ENCODE measurements at places on chromosomes 1 and 21. TPM values are rescaled to one million over a fixed set of nuclear protein-coding genes. Genes with fewer than 3 reads are reported as not detected.

NEXN gene
- total RNA-seq, result 18.0 TPM

NR0B2 gene
- total RNA-seq, result not detected

RIMS3 gene
- 1.6 TPM for total RNA-seq

DNA sequence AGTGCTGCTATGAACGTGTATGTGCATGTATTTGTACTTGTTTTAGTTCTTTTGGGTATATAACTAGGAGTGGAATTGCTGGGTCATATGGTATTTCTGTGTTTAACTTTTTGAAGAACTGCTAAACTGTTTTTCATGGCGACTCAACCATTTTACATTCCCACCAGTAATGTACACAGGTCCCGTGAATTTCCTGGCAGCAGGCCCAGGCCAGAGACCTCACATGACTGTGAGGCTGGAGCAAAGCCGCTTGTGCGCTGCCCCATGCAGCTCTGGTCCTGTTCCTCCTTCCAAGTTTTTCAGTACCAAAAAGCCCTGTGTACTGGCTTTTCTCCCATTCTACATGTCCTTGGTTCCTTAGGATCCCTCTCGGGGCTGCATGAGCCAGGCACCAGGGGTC is 29.6 kb downstream of the ACOT11 start:
- no peak for DNase-seq

- no peak for DNase-seq
Measured at GRCh38 chr1:183194527-183195141, 8.6 kb downstream of the LAMC2 start.

GRCh38 chr1:53615101-53615500 is 123.9 kb downstream of the GLIS1 start:
- DNase-seq, result no peak

- DNase-seq, result peak; percentile 18
Measured at GRCh38 chr1:109806733-109807400, 43.1 kb upstream of the EPS8L3 start.

- DNase-seq, result no peak
Measured at GRCh38 chr1:5842679-5843078, 149.5 kb downstream of the NPHP4 start.

- no peak for DNase-seq
Measured at GRCh38 chr21:39730418-39731157, 14.4 kb upstream of the IGSF5 start.

GRCh38 chr1:157937744-157938143 is 55.7 kb upstream of the KIRREL1 start:
- DNase-seq, result no peak

DNA sequence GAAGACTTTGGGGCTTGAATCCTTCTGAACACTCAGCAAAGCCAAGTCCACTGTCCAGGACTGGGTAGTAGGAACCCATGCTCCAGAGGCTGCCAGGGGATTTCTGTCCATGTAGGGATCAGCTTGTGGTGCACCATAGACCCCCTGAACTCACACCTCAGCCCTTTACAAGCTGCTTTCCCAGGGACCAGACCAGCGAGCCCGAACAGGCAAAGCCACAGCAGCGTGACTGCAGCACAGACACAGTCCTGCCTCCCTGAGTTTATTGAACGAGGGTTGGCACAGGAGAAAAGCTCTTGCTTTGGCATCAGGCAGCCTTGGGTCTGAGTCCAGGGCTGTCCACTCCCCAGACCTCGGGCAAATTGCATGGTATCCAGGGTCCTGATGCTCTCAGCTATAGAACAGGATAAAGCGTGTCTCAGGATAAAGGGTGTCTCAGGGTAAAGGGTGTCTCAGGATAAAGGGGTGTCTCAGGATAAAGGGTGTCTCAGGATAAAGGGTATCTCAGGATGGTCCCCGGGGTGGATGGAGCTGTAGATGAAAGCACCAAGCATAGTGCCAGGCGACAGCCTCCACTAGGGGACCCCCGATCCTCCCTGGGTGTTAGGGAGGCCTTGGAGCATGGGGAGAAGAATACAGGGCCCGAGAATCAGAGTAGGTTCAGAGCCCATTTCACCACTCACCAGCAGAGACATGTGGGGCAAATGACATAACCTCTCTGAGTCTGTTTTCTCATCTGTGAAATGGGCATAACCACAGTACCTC is 648.8 kb downstream of the NPHP4 start:
- no peak for DNase-seq

- DNase-seq, result no peak
Measured at GRCh38 chr1:100746542-100746932, 27.0 kb downstream of the VCAM1 start.

- no peak for DNase-seq
Measured at GRCh38 chr1:155173478-155174323, at the start of gene TRIM46. TSS of gene TRIM46 (plus strand) at chr1:155173849. CDS start at chr1:155173967, 118 bp downstream.

GRCh38 chr1:4053774-4054173 is 153.7 kb upstream of the C1orf174 start:
- DNase-seq, result no peak

DNA sequence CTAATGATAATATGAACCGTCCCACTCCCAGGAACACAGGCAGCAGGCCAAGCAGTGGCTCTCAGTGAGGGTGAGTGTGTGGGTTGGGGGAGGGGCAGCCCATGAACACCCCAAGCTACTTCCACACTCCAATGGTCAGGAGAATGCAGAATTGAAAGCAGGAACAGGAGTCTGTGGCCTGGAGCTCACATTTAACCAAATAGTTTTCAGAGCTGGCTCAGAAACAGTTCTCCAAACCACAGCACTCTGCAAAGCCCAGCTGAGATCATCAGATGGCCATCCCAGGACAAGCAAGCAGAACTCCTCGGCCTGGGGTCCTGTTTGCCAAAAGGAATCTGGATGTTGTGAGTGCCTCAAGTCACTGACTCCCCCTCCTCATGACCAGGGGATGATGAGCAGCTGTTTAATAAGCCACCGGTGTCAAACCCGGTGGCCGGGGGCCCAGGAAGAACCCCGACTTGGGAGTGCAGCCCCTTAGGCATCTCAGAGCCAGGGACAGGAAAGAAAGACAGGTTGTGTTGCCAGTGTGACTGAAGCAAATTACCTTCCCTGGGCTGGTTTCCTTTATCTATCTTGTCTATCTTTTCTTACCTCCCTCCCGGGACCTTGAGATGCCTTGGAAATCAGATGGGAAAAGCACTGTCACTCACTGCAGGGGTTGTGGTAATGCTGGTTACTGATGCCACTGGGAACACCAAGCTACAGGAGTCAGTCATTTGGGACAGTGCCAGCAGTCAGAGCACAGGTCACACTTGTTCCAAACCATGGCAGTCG is 20.4 kb downstream of the DEGS1 start:
- no peak for DNase-seq

GRCh38 chr1:55289614-55290013 is 74.5 kb upstream of the USP24 start:
- no peak for DNase-seq

DNA sequence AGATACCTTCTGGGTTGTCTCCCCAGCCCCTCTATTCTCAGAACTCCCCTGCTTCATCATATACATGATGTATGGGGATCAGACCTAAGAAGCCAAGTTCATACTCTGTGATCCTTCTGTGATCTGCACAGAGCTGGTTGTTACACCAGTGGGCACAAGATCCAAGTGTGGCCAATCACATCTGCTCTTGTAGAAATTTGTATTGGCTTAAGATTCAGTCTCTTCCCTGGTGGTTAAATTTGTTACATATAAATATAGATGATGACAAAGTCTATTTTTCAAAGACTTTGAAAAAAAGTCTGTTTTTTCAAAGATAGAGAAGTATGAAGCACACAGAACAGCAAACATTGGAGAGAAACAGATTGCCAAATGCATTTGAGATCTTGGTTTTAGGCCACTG is 135.8 kb upstream of the FGGY start:
- DNase-seq, result no peak

- no peak for DNase-seq
Measured at GRCh38 chr21:41054018-41054578, 113.9 kb upstream of the BACE2 start.

DNA sequence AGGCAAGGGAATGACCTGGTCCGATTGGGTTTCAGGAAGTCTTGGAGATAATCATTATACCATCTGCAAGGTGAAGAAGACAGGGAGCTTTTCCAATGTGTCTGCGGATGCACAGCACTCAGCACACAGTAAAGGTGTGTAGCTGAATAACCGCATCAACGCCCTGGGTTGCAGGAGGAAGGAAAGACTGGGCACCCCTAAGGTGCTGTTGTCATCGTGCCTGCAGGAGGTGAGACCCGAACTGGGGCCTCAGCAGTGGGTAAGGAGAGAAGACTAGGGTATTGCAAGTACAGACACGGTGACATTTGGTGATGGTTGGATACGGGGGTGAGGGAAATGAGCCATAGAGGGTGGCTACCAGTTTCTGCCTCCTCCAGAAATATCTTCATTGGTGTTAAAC is 1.1 kb upstream of the TRIM62 start:
- DNase-seq, result no peak

Data from omental fat pad (tissue), 4 donors.